Fibroblast of the aortic adventitia (primary cell): ENCODE measurements at places on chromosomes 11 and 22. TPM values are rescaled to one million over a fixed set of nuclear protein-coding genes. Genes with fewer than 3 reads are reported as not detected.

Gene OR52I1
- total RNA-seq, result not detected in 2 replicates

Gene MFRP
- total RNA-seq, result 0.08 TPM in 1 of 2 replicates, not detected in the other

Gene CFAP300
- total RNA-seq, result 4.1 and 12.7 TPM in 2 replicates

Gene KCTD14
- 0.45 TPM in 1 of 2 replicates, not detected in the other for total RNA-seq

Gene TPBGL
- 0.08 TPM in 1 of 2 replicates, not detected in the other for total RNA-seq

Gene PRG3
- not detected in 2 replicates for total RNA-seq

Gene INPP5J
- under 0.01 and 0.41 TPM in 2 replicates for total RNA-seq

Gene TTC36
- total RNA-seq, result 0.81 TPM in 1 of 2 replicates, not detected in the other

Gene ANKK1
- total RNA-seq, result not detected in 2 replicates

Gene OR52B4
- total RNA-seq, result not detected in 2 replicates

Gene CDC42EP2
- 4.7 and 28.0 TPM in 2 replicates for total RNA-seq

Gene CBLIF
- total RNA-seq, result not detected in 2 replicates

Gene ARFGAP2
- total RNA-seq, result 98.5 and 152 TPM in 2 replicates

Gene BEST1
- 3.1 and 3.4 TPM in 2 replicates for total RNA-seq

Gene OR5AN1
- not detected in 2 replicates for total RNA-seq

Gene PLAAT4
- 16.6 and 233 TPM in 2 replicates for total RNA-seq

Gene KLHL35
- 3.0 and 3.8 TPM in 2 replicates for total RNA-seq

Gene GVQW3
- 2.0 and 4.2 TPM in 2 replicates for total RNA-seq

Gene SLC25A45
- 0.41 and 5.8 TPM in 2 replicates for total RNA-seq

Gene RAB3IL1
- 17.1 and 50.7 TPM in 2 replicates for total RNA-seq

Gene TREH
- total RNA-seq, result not detected in 2 replicates

Gene SHANK3
- total RNA-seq, result 0.90 and 0.98 TPM in 2 replicates

Gene SLC22A8
- total RNA-seq, result not detected in 2 replicates

Gene SYT8
- 0.82 TPM in 1 of 2 replicates, not detected in the other for total RNA-seq

Gene P2RX3
- not detected in 2 replicates for total RNA-seq

Gene P2RY2
- 0.18 TPM in 1 of 2 replicates, not detected in the other for total RNA-seq

Gene SLC1A2
- total RNA-seq, result 10.5 and 23.6 TPM in 2 replicates

Gene OR8G5
- total RNA-seq, result not detected in 2 replicates

Gene OR8D4
- 0.09 and 0.25 TPM in 2 replicates for total RNA-seq

Gene PLAAT5
- total RNA-seq, result 0.18 and 5.3 TPM in 2 replicates

Gene FREY1
- total RNA-seq, result 1.6 TPM in 1 of 2 replicates, not detected in the other

Gene DRD4
- total RNA-seq, result 0.09 and 0.16 TPM in 2 replicates

Gene OR8I2
- total RNA-seq, result not detected in 2 replicates

Gene KRTAP5-1
- not detected in 2 replicates for total RNA-seq

Gene RBMXL2
- total RNA-seq, result not detected in 2 replicates

Gene TRIM29
- total RNA-seq, result not detected in 2 replicates

Gene TBX10
- not detected in 2 replicates for total RNA-seq

Gene NUCB2
- total RNA-seq, result 149 and 327 TPM in 2 replicates

Gene GLYAT
- total RNA-seq, result not detected in 2 replicates

Gene PTGDR2
- total RNA-seq, result not detected in 2 replicates

Gene RNASEH2C
- 44.6 and 49.6 TPM in 2 replicates for total RNA-seq

Gene GRM5
- total RNA-seq, result under 0.01 TPM in 1 of 2 replicates, not detected in the other

Gene OR4P4
- total RNA-seq, result not detected in 2 replicates

Gene TMEM191C
- total RNA-seq, result 0.08 and 0.45 TPM in 2 replicates

Gene NCAM1
- total RNA-seq, result 3.0 and 23.6 TPM in 2 replicates

Gene PKDREJ
- total RNA-seq, result 0.09 TPM in 1 of 2 replicates, not detected in the other

Gene FAM111B
- total RNA-seq, result 0.41 and 42.9 TPM in 2 replicates

Gene PLEKHA7
- total RNA-seq, result 0.09 and 0.57 TPM in 2 replicates

Gene LDHAL6A
- total RNA-seq, result not detected in 2 replicates

Gene SEPTIN3
- total RNA-seq, result 0.65 TPM in 1 of 2 replicates, not detected in the other

Gene SLC5A4
- not detected in 2 replicates for total RNA-seq

Gene CHST1
- 0.09 and 0.82 TPM in 2 replicates for total RNA-seq

Gene HTR3B
- not detected in 2 replicates for total RNA-seq

Gene HTATIP2
- total RNA-seq, result 27.9 and 82.5 TPM in 2 replicates

Gene VWCE
- 7.4 and 13.9 TPM in 2 replicates for total RNA-seq

Gene NXPE4
- total RNA-seq, result not detected in 2 replicates

Gene KDELR3
- 22.1 and 183 TPM in 2 replicates for total RNA-seq
